ENCODE measurements at places on chromosomes 6 and 20.

- no peak for DNase-seq
These were observed 7.5 kb upstream of the SLA2 start for GRCh38 chr20:36653456-36653855.

DNA sequence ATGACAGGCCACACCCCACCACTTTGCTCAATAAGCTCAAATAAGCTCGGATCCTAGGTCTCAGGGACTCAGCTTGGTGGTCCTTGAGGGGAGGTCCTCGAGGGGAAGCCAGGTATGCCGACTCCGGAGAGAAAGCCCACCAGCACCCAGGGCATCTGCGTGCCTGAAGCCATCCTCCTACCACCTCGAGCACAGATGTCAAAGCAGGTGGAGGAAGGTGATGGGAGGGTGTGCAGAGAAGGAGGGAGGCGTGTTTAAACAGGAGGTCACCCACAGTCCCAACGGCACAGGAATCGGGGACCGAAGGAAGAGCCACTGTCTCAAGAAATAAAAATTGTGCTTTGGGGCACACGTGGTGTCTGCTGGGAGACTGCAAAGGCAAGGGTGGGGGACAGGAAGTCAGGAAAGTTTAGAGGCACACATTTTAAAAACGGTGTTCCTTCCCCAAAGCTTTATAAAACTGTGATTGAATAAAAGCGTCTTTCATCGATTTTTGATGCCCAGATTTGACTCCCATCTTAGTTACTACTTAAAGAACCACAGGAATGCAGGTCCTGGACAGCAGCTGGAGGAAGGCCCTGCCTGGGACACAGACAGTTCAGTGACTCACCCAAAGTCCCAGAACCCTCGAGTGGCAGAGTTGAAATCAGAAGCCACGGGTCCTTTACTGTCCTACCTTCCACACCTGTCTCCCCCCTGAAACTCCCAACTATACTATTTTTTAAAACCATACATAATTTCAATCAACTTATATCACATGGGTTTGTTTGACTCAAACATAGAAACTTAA is 221.0 kb upstream of the PDE10A start:
- DNase-seq = peak; percentile 27

DNA sequence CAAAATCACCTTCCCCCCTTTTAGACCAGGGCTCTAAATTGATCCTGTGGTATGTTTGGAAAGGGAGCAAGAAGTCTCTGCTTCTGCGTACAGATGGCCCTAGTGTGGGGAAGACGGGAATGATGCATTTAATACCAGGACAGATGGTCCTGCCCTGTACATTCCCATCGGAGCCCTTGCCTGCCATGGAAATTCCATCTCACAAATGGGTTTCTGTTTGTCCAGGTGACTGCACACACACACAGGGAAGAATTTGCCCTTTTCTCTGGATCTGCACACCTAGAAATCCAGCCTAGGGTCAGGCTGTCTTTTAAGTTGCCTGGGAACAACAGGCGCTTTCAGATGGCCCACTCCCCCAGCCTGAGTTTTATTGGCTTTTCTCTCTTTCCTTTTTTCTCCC is 1.3 kb downstream of the MAS1 start:
- DNase-seq = no peak

- no peak for DNase-seq
These were observed 85.3 kb downstream of the CDS2 start for GRCh38 chr20:5211803-5212714.

- no peak for DNase-seq
These were observed 730 bp downstream of the PARD6B start for GRCh38 chr20:50731930-50732690.

DNA sequence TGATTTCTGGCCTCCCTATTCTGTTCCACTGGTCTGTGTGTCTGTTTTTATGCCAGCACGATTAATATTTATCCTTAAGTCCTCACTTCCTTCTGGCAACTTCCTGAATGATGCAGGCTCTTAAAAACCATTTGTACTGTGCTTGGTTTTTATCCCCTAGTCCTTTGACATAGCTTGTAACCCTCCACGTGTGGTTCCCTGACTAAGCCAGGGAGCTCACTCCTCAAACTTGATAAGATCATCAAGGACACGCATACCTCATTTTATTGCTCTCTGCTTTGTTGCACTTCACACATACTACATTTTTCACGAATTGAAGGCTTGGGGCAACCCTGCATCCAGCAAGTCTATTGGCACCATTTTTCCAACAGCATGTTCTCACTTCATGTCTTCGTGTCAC is 166.4 kb upstream of the UST start:
- no peak for DNase-seq

DNA sequence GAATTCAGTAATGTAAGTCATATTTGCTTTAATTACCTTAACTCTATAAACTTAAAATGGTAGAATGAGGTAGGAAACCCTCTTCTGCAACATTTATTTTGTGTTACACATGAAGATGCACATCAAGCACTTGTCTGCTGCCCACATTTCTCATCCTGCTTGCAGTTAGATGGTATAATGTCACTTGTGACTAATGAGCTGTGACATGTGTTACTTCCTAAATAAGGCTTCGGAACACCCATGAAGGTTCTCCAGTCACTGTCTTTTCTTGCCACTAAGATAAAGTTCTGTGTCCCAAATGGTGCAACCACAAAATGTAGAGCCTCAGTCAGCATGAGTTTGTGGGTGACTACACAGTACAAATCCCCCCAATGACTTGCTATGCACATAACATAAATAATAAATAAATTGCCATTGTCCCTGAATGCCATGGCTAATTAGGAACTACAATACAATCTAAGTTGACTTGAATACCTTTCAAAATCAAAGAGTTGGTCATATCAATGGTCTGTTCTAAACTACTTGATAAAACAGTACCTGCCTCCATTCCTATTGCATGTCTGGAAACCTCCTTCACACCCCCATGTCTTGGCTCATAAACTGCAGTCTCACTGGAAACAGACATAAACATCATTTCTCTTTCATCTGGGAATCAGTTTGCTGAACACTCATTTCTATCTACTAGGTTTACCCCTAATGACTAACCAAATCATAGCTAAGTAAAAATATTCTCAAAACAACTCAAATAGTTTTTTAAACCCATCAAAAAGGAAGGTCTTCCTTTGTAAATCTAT is 157.2 kb downstream of the PTPRK start:
- no peak for DNase-seq

GRCh38 chr6:47343600-47343999 is 33.9 kb upstream of the TNFRSF21 start:
- no peak for DNase-seq

DNA sequence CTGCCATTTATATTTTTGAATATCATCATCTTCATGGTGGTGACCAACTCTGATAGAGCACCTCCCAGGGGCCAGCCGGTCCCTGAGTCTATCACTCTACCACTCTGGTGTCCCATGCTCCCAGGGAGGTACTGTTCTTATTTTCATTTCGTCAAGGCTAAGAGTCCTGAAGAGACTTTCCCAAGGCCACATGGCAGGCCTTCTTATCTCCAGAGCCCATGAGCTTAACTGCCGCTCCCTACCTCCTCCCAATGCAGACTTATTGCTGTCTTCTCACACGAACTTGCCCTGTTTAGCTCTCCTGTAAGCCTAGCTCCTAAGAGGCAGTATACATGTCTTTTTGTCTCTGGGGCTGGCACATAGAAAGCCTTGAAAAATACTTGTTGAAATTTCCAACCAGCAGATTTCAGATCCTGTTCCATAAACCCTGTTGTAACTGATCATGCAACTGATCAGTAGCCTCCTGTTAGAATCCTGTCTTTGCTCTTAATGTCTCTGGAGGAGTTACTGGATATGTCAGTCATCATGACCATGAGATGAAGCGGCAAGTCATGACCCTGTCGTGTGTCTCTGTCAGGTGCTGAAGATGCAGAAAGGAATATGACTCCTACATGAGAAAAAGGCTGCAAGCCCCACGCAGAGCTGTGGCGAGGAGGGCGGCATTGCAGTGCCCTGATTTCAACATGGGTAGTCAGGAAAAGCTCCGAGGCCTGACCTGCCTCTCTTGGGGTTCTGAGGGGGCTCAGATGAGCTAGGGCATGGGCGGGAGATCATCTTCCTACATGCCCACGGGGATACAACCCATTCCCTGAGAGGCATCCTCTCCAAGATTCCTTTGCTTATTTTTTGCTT is 60.0 kb downstream of the TTI1 start:
- DNase-seq = no peak

- no peak for DNase-seq
These were observed 28.5 kb downstream of the HAO1 start for GRCh38 chr20:7911586-7912330.

DNA sequence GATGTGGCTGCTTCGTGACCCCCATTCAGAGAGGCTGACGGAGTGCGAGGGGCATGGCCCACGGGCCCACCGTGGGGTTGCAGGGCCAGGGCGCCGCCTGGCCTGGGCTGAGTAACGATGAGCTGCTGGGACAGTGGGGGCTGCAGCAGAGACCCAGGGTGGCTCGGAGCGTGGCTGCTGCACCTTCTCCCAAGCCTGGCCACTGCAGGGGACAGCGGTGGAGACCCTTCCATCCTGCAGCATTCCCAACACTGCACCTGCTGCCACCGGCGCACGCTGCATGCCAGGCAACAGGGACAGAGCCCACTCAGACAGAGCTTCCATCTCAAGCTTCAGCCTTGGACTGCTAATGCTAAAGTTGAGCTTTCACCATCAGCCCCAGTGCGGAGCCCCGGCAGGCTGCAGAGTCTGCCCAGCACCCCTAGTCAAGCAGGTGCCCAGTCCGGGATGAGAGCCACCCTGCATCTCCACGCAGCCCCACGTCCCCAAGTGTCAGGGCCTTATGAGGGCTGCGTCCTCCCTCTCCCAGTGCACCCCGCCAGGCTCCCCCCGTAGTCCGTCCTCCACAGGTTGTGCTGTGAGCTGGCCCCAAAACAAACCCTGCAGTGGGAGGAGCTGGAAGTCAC is 89.4 kb upstream of the AFDN start:
- DNase-seq = no peak

DNA sequence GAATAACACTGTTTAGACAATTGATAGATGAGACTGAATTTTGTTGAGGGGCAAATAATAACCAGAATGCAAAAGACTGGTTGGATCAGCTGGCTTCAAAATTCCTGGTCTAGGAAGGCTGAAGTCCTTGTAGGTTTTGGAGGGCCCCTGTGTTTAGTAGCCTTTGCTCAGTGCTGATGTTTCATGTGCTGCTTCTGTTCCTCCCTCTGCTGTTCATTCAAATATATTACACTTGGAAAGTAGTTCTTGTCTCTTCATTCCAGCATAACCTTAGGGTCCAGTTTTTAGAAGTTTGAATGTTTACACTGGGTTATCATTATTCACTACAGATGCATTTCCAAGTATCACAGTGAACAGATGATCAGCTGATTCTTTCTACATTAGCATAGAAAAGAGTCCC is 72.5 kb downstream of the FLRT3 start:
- no peak for DNase-seq

DNA sequence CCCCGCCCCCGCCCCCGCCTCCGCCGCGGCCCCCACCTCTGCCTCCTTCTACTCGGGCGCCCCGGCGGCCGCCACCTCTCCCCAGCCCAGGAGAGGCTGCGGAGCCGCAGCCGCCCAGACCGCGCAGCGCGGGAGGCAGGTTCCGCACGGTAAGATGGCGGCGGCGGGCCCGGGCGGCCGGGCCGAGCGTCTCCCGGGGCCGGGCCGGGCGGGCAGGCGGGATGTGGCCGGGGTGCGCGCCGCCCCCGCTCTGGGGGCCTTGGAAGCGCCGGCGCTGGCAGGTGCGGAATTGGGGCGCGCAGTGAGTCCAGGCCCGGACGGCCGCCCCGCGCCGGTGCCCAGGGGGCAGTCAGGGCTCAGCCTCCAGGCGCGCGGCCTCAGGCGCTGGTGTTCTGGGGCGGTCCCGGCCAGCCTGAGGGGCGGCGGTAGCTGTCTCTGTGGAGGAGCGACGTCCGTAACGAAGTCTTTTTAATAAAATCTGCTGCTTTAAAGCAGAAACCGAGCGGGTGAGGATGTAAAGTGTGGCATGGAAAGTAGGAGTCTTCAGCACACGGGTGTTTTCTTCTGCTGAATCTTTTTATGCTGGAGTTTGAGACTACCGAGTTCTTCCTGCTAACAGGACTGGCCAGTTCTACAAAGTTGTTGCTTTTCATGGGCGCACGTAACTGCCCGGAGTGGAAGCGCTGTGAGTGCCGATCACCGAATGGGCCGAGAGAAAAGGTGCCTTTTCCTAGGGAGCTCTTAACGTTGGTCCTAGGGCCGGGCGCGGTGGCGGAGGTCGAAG is at the start of gene GID8:
GID8 (plus strand) TSS at position 43 of the 784 bp plus-strand sequence. CDS start 3,356 bp downstream, outside the sequence.
- peak; percentile 73 for DNase-seq
